ENCODE measurements at places on chromosomes 11 and 22. TPM values are rescaled to one million over a fixed set of nuclear protein-coding genes. Genes with fewer than 3 reads are reported as not detected.
A peak's percentile ranks its signal among the peaks of the same experiment; 100 is the strongest.

- DNase-seq: peak; percentile 94
Observed at GRCh38 chr22:49934160-49934890, 15.9 kb downstream of the CRELD2 start.

- no peak for DNase-seq
Observed at GRCh38 chr11:2194877-2195755, 23.5 kb upstream of the TH start.

DNA sequence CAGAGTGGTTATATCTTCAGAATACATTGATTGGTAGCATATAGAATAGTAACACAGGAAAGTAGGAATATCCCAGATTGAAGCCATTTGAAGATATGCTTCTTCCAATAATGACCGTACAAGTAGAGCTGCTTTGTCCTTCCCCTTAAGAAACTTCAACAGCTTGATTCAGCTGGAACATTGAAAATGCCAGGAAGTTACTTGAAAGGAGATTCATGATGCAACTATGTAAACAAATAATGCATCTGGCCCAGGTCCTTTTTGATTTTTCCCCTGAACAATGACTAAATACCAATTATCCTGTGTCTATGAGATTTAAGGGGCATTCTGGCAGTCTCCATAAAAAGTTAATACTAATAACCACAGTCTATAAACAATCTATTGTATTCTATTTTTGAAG is 3.0 kb downstream of the DKK3 start:
- no peak for DNase-seq

- no peak for DNase-seq
Observed at GRCh38 chr11:83008581-83008923, 63.1 kb downstream of the RAB30 start.

DNA sequence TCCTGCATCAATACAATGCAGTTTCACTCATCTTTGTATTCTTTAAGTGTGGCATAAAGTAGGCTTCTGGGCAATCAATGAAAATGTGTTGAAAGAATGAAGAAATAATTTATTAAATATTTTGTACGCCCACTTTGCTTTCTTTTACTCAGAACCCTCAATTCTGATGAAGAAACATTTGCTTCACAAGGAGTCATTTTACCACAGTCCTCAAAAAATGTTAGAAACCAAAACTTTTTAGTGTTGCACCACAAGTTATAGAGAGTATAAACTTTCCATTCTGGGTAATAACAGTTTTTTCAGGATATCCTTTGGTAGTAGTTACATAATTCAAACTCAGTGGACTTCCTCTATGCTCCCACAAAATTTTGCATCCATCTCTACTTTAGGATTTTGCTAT is 360.5 kb downstream of the DLG2 start:
- DNase-seq: no peak

DNA sequence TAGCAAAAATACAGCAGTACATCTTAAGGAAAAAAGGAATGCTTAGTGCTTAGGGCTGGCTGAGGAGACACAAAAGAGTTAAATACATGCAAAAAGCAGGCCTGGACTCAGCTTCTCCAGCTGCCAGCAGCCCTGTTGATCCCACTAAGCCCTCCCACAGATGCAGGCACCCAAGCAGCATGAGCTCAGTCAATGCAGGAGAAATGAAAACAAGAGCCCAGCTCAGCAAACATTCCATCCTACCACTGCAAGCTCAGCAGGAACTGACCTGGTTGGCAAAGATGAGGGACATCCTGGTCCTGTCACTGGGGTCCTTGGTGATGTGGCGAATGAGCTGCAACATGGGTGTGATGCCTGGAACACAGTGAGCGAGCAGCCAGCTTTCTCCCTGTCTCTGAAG is 5.8 kb downstream of the CYB5R2 start:
- DNase-seq: no peak

DNA sequence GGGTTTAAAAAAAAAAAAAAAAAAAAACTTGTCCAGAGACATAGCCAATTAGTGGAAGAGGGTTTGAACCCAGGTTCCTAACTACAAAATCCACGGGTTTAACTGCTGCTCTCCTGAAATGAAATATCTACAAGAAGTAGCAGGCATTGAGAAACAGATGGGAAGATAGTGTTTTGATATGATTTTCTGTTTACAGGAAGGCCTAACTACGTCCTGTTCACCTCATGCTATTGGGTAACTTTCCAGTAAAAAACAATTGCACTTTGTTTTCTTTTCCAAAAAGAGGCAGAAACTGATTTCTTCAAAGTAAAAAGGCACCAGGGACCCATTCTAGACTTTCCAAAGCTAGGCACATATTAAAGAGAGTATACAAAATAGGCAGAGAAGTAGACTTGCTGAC is 5.9 kb upstream of the C11orf91 start:
- DNase-seq: no peak

Gene BDNF
- total RNA-seq: not detected

- no peak for DNase-seq
Observed at GRCh38 chr22:50186181-50186714, 535 bp downstream of the TRABD start.

DNA sequence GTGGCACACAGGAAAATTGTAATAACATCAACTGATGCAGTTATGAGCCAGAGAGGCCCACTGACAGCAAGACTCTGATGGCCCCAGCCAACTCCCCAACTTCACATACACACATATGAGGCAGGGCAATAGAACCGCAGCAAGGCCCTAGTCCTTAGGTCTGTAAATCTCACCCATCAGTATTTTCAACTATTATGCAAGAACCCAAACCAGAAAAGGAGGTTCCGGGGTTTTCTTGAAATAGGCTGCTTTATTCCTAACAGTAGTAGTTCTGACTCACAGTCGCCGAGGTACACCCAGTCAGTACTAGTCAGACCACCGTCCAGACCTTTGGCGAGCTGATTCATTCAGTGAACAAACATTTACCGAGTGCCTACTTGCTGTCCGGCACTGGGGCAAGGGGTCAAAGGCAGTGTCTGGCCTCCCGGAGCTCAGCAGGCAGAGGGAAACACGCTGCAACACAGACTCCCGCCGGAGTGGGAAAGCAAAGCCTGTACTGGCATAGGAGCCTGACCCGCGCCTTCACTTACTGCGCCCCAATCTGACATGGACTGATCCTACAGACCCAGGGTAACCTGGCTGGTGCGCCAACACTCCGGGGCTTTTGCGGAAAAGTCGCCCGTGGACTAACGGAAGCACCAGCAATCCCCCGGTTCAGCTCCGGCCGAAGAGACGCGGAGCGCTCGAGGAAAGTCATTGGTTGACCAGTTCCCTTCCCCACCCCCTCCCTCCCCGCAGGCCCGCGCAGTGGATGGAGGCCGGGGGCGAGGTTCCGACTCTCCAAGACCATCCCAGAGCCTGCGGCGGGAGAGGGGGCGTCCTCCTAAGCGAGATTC is 1.3 kb downstream of the PLEKHA7 start:
- no peak for DNase-seq

DNA sequence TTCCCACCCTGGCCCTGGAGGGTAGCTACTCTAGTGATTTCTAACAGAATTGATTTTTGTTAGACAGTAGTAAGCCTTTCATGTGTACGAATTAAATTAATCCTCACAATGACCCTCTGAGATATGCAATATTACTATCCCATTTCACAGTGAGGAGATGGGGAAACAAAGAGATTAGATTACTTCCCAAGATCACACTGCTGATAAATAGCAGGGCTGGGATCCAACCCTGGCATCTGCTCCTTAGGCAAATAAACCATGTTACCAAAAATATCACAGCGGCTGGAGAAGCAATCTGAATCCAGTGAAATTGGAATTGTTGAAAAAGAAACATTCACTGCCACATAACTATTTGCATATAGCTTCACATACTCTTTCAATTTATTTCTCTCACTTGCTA is 12.8 kb upstream of the CAVIN3 start:
- no peak for DNase-seq

DNA sequence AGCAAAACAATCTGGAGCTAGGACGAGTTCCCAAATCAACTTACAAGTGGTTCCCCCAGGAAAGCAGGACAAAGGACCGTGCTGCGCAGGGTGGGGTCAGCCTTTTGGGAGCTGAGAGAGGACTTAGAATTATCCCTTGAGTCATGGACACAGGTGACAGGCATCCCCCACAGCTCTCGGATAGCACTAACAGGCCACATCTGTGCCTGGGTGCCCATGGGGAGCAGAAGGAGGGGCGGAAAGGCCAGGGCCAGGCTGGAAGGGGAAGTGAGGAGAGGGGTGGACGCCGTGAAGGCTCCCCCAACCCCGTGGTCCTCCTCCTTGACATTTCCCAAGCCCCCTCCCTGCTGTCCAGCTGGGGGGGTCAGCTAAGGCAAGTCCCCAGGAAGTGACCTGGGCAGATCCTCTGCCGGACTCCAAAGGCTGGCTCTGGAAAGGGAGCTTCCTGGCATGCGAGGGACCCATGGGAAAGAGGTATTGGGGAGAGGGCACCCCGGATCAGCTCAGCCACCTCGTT is 31.6 kb upstream of the A4GALT start:
- DNase-seq: no peak

DNA sequence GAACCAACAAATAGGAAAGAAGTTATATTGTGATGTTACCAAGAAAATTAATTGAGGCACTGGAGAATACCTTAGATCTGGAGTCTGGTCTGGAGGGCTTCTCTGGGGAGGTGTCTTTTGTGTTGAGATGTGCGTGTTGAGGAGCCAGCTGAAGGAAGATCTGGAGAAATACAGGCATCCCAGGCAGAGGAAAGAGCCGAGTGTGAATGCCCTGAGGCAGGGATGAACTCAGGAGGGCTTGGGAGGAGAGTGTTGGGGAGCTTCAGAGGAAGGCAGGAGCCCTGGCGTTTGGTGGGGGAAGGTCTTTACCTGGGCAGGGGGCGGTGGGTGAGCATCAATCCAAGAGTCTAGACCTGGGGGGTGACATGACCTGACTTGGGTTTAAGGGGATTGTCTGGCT is 13.1 kb downstream of the SYNGR1 start:
- DNase-seq: no peak

GRCh38 chr22:39236321-39237317 is 8.2 kb downstream of the PDGFB start:
- peak; percentile 89 for DNase-seq

GRCh38 chr11:121366038-121366437 is 73.5 kb downstream of the SC5D start:
- no peak for DNase-seq

Gene ADORA2A
- 1.3 TPM for total RNA-seq

Gene OR4A47
- not detected for total RNA-seq

Gene FAM181B
- 0.11 TPM for total RNA-seq

DNA sequence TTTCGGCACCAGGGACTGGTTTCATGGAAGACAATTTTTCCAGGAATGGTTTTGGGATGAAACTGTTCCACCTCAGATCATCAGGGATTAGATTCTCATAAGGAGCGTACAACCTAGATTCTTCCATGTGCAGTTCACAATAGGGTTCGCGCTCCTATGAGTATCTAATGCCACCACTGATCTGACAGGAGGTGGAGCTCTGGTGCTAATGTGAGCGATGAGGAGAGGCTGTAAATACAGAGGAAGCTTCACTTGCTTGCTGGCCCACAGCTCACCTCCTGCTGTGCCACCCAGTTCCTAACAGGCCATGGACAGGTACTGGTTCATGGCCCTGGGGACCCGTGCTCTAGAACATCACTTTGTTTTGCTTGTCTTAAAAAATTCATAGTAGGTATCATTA is 41.8 kb upstream of the AMPD3 start:
- DNase-seq: peak; percentile 44

DNA sequence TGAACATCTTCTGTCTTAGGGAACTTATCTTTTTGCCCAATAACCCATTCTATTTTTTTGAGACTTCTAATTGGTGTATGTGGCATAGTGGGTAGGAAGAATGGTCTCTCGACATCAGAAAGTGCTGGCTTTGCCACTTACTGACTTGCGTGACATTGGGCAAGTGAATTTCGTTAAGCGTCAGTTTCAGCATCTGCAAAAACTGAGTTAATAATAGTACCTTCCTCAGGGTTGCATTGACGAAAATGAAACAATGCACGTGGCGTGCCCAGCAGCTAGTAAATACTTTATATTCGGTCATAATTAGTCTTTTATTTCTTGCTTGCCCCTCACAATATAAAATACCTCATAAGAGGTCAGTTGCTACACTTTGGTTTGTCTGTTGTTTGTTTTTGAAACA is 12.5 kb upstream of the GRIK4 start:
- no peak for DNase-seq

DNA sequence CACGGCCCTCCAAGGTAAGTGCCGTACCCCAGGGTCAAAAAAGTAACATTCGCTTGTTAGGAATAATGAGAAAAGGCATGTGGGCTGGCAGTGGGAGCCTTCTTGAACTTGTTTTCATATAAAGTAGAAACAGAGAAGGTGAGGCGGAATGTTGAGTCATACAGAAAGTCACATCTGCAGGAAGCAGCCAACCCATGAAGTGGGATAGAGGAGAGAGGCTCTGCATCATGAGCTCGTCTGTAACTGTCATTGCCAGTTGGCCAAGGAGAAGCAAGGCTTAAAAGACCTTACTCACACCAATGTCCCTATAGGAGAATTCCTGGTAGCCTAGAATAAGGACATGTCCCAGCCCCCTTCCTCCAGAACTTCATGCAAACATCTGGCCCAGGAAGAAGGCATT is 253.3 kb downstream of the BUD13 start:
- no peak for DNase-seq

GRCh38 chr11:70146895-70147520 is 56.1 kb upstream of the FADD start:
- no peak for DNase-seq

- DNase-seq: no peak
Observed at GRCh38 chr22:49268924-49269323, 558.7 kb downstream of the BRD1 start.

DNA sequence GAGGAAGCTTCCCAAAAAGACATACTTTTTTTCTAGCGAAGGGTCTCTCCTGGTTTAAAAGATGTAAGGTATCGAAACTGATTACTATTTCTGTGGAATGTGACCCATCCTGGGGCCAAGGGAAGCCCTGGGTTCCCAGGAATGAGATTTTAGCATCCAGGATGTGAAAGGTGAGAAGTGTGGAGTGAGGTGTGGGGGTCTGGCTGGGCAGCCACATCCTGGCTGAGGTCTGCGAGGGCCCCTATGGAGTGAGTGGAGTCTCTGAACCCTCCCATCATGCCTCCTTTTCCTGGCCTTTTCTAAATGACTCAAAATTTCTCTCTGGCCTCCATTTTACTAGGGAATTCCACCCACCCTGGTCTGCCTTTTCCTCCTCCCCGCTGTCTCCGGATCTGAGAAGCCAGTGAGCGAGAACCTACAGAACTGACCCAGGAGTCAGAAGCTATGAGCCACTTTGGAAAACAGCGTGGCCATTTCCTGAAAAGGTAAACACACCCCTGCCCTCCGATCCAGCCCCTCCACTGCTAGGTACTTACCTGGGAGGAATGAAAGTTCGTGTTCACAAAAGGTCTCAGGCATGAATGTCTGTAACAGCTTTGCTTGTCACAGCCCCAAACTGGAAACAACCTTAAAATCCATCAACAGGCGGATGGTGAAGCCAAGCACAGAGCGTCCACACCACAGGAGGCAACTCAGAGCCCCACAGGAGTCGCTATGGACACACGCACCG is 27.7 kb upstream of the SHANK2 start:
- DNase-seq: no peak

- DNase-seq: no peak
Observed at GRCh38 chr11:61609000-61609979, 28.4 kb upstream of the SYT7 start.

- DNase-seq: no peak
Observed at GRCh38 chr22:20247010-20247505, 21.1 kb downstream of the RTN4R start.

- DNase-seq: no peak
Observed at GRCh38 chr11:45147891-45148675, 1.6 kb downstream of the PRDM11 start.
